NCI-H1048 (cell line): ENCODE measurements at places on chromosomes 7 and 10.

- DNase-seq: no peak
Observed at GRCh38 chr10:69439813-69440506, 11.3 kb upstream of the TSPAN15 start.

DNA sequence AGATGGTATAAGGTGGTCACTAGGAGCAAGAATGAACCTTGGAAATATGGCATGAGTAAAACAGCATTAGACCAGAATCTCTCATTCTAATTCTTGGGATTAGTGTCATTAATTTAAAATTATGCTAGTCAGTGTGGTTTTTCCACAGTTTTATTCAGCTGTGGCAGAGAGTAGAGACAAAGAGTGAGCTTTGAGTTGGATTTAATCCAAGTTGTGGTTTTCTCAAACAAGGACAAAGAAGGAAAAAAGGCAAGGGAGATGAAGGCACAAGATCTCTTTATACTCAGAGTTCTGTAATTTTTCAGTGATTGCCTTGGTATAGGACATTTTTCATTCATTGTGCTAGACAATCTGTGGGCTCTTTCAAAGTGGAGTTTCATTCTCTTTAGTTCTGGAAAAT, 28.2 kb upstream of the AKAP9 start:
- DNase-seq: no peak

- peak; percentile 57 for DNase-seq
Observed at GRCh38 chr10:13993673-13994089, 337.0 kb downstream of the FRMD4A start.

- DNase-seq: peak; percentile 27
Observed at GRCh38 chr7:21253740-21254687, 173.9 kb upstream of the SP4 start.

- DNase-seq: no peak
Observed at GRCh38 chr10:33211106-33211878, 123.2 kb downstream of the NRP1 start.

- DNase-seq: no peak
Observed at GRCh38 chr7:18053177-18053928, 25.7 kb upstream of the PRPS1L1 start.

- no peak for DNase-seq
Observed at GRCh38 chr10:123622381-123622780, 43.8 kb upstream of the GPR26 start.

GRCh38 chr7:129247087-129247486, 22.3 kb downstream of the AHCYL2 start:
- no peak for DNase-seq

DNA sequence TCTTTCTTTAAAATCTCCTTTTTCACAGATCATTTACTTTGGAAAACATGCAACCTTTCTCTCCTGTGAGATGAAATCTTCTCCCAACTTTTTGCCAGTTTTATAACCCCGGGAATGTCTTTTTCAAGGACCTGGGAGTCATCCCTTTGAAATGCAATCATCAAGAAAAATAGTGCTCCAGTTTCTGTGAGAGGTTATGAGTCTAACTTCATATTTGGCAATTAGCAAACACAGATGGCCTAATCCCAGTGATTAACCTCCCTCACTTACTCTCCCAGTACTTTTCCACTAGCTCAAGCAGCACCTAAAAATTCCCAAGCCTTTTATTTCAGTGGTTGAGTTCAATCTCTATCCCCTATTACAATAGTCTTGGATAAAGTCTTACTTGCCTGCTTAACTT, 185.8 kb upstream of the TMEM106B start:
- no peak for DNase-seq

DNA sequence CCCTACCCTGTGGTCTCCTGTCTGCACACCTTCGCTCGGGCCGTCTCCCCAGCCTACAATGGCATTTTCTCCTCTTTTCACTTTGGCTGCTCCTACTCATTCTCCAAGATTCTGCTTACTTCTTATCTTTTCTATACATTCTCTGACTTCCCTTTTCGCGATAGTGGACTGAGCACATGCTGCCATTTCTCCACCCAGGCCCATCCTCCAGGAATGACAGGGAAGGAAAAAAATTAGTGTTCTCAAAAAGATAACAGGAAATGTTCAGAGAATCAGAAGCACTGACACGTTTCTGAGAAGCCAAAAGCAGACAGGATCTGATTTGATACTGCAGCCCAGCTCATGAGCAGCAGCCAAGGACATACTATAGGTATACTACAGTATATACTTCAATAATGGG, 6.4 kb upstream of the ANXA11 start:
- no peak for DNase-seq

GRCh38 chr10:98266647-98267046, 1.3 kb downstream of the LOXL4 start:
- no peak for DNase-seq

DNA sequence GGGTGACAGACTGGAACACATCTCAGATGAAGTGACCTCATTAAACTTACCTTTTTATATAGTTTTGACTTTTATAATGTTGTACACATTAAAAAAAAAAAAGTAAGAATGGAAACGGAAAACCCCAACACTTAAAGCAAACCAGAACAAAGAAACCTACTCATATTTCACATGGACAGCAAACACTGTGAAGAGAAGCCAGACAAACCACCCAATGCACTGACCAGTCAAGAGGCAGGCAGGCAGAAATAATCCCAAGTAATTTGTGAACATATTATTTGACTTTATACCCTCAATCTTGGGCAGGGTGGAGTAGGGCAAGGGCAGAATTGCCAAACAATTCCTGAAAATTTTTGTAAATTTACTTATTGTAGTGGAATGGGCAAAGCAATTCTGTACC, 39.8 kb downstream of the WAPL start:
- DNase-seq: no peak

DNA sequence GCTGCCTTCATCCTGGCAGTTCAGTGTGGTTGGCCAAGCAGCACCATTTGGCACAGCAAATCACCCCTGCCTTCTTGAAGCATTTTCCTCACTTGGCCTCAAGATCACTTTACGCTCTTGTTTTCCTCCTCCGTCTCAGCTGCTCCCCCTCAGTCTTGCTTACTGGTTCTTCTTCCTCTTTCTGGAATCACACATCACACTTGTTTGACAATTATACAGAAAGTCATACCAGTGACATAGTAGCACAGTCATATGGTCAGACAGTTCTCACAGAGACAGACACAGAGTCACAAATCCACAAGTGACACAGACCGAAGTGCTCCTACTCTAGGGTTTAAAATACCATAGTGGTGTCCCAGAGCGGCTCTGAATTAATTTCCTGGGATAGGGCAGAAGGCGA, 43.8 kb upstream of the ARL4A start:
- DNase-seq: no peak

- DNase-seq: no peak
Observed at GRCh38 chr10:85513436-85513835, 853.2 kb downstream of the GRID1 start.

DNA sequence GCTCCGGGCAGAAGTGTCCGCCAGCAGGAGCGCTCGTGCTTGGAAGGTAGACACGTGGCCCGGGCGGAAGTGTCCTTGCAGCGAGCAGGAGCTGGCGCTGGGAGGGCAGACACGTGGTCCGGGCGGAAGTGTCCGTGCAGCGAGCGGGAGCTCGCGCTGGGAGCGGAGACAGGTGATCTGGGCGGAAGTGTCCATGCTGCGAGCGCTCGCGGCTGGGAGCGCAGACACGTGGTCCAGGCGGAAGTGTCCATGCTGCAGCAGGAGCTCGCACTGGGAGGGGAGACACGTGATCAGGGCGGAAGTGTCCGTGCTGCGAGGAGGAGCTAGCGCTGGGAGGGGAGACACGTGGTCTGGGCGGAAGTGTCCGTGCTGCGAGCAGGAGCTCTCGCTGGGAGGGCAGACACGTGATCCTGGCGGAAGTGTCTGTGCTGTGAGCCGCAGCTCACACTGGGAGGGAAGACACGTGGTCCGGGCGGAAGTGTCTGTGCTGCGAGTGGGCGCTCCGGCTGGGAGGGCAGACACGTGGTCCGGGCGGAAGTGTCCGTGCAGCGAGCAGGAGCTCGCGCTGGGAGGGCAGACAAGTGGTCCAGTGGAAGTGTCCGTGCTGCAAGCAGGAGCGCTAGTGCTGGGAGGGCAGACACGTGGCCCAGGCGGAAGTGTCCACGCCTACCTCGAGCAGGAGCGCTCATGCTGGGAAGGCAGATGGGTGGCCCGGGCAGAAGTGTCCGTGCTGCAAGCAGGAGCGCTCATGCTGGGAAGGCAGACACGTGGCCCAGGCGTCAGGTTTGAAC, 41.1 kb upstream of the PRKAR1B start:
- peak; percentile 99 for DNase-seq

- no peak for DNase-seq
Observed at GRCh38 chr10:105148456-105148855, 507.4 kb downstream of the SORCS3 start.

- no peak for DNase-seq
Observed at GRCh38 chr10:122756656-122757055, 57.0 kb upstream of the C10orf120 start.

DNA sequence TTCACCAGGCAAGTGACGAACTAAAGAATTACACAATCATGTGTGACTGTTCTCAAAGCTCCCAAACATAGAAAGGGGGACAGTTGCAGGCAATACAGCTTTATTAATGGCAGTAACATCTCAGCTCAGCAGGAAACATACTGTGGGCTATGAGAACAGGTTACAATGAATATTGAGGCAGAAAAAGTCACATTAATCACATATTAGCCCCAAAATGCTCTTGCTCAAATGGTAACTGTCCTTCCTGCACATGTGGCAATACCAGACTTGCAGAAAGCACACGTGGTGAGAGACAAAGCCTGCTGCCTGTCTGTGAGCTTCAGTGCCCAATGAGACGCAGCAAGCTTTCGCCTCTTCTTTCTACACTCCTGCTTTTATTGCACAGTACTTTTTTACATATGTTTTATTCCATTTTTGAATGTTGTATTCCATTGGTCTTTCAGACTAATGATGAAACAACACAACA, 104.9 kb upstream of the ACBD5 start:
- DNase-seq: no peak

- DNase-seq: no peak
Observed at GRCh38 chr7:156496363-156496769, 144.2 kb upstream of the RNF32 start.

- DNase-seq: no peak
Observed at GRCh38 chr10:118496525-118496924, 98.9 kb downstream of the PRLHR start.

- no peak for DNase-seq
Observed at GRCh38 chr7:93720106-93720505, 145.6 kb upstream of the CALCR start.

DNA sequence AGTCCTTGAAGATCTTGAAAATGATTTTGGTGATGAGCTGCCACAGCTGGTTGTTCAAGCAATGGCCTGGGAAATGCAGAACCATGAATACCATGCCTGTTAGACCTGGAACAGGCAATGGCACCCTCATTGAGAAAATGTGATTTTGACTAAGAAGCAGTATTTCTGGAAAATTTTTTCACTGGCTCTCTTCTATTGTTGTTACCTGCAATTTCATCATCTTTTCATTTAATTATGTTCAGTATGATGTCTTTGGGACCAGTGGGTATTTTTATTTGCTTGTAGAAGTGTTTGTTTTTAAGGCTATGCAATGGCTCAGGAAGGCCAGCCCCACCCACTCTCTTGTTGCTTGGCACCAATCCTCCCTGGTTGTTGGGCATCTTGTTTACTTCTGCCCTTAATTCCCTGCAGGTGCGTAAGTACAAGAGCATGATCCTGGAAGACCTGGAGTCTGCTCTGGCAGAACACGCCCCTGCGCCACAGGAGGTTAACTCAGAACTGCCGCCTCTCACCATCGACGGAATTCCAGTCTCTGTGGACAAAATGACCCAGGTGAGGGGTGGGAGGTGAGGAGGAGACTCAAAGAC, 78.6 kb downstream of the NRF1 start:
- DNase-seq: no peak

DNA sequence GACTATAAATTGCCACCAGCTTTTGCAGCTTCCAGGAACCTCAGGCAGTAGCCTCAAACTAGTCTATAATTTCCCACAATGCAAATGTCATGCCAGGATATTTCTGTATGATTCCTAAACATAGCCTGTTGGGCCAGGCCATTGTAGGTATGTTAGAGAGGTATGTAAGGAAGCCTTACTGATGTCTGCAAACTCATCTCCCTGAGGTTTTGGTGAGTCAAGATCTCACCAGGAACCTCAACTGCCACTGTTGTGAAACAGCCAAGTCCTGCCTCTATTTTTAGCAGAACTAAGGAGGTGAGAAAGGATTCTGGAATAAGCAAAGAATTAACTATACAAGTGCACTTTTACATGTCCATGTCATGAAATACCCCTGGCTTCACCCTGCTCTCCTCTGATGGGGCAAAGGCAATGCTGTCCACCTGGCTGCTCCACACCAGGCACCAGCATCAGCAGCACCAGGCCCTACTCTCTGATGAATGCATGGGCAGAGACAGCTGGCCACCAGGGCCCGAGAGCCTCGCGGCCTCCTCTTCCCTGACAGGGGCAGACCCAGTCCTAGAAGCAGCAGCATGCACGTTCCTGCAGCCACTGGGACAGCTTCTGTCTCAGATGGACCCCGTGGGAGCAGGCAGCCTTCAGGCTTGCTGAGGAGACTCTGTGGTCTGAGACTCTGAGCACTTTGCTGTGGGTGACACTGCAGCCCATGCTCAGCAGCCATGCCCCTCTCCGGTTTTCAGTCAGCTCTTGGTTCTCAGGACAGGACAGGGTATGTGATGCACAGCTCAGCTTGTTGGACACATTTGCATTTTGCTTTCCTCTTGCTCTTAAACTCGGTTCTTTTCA, 147.3 kb downstream of the ZMYND11 start:
- DNase-seq: no peak

DNA sequence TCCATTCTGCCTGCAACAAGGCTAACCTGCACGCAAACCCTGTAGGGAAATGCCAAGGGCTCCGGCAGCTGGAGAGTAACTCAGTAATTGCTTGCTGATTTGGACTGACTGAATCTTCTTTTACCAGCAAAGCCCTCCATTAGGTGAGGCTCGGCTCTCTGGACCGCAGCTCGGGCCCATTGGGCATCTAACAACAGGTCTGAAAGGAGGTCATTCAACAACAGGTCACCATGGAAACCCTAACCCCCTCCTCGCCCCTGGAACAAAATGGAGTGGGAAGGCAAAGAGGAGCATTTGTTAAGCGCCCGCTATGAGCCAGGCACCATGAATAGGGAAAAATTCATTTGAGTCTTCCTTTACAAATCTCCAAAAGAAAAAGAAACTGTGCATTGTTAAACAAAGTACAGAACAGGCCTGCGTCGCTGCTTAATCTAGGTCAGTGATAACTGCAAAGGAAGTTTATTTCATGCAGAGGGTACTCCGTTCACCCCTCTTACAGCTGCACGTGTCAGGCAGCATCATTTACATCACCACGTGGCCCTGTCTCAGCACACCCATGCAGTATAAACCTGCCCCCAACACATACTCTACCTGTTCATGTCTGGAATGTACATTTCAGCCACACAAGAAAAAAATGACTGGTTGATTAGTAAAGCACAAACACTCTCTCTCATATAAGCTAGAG, 248.8 kb upstream of the NEBL start:
- no peak for DNase-seq

- no peak for DNase-seq
Observed at GRCh38 chr7:30688718-30689221, 6.5 kb upstream of the CRHR2 start.

GRCh38 chr7:157670490-157671357, 333.9 kb downstream of the DNAJB6 start:
- no peak for DNase-seq

GRCh38 chr10:102863660-102864059, 5.6 kb upstream of the AS3MT start:
- no peak for DNase-seq
